Sciatic nerve (tissue), 2 donors: ENCODE measurements at places on chromosomes 5 and 9.

GRCh38 chr9:37392272-37392671 lies 30.2 kb upstream of the GRHPR start:
- no peak for DNase-seq

DNA sequence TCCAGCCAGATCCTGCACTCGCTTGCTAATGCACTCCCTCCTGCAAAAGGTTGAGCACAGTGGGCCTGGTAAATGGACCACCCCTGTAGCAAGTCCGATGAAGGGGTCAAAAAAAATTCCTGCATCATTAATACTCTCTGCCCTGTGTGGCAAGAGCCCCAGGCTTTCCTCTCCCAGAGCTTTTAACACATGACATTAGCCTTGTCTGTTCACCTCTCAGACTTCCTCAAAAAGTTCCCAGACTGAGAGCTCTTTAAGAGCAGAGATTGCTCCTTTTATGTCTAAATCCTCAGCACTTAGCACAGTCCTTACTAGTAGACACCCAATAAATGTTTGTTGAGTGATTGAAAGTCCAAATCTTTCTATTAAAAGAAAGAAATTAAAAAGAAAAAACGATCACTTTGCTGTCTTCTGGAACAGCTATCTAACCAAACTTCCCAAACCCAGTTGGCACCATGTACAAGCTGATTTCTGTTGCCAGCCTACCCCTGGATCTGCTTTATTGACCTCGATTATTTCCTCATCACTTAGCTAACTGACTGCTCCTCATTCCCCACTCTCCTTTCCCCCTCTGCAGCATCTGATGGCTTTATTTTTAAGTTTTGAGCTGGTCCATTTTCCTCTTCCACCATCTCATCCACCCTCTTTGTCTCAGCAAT lies 209.8 kb downstream of the ENC1 start:
- no peak for DNase-seq

GRCh38 chr9:71796100-71796767 lies 27.9 kb upstream of the CEMIP2 start:
- no peak for DNase-seq

- DNase-seq: no peak
These were observed 218.6 kb downstream of the SNX18 start for GRCh38 chr5:54736003-54736797.

- DNase-seq: no peak
These were observed 187.9 kb upstream of the NFIL3 start for GRCh38 chr9:91611582-91611981.

DNA sequence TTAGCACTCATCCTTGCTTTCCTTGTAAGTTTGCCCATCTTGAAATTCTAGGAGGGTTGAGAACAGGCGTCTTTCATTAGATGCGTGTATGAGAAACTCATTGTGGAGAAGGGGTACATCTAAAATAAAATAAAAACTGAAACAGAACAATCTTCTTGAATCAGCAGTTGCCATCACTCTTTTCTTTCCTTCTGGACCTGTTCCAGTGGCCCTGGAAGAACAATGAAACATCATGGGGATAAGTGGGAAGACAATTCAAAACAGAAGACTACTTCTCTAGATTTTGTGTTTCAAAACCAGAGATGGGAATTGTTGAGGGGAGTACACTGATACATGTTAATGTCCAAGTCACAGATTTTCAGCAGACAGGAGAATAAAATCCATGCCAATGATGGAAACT lies 59.9 kb downstream of the SLC1A3 start:
- no peak for DNase-seq

DNA sequence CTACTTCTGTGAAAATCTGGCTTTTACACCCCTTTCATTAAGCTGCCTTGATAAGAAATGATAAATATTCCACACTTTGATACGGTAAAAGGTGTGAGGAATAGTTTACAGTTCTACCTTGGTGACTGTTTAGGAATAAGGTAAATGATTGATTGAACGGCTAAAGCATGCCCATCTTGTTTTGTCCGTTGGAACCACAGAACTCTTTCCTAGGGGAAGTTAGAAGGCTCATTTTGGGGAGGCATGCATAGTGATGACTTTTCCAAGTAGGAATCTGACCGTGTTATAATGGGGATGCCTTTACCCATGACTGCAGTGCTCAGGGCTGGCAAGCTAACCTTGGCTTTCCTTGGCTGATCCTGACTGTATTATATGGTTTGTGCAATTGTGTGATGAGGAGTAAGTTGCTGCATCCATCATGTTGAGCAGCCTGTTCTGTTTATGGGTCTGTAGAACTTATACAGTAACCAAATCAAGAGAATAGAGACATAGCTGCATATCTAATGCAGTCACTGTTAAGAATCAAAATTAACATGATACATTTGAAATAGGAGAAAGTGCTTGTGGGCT lies 24.5 kb downstream of the PCSK5 start:
- DNase-seq: no peak

DNA sequence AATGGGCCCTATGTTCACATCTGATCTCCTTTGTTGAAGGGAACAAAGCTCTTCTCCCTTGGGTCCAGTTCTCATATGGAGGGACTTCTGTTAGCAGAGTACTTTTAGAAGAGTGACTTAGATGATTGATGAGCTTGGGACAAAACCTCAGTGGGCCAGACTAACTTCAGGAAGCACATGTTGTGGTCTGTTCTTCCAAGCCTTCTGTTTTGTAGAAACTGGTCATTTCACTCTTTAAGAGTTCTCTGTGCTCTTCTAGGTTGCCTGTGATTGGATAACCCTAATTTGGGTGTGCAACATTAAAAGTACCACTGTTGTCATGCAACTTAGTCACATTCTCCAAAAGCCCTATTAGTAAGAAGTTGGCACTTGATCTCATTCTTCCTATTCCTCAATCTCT lies 183.5 kb upstream of the ACO1 start:
- no peak for DNase-seq

- no peak for DNase-seq
These were observed 3.7 kb downstream of the MYO10 start for GRCh38 chr5:16932401-16932800.

- no peak for DNase-seq
These were observed 1263.3 kb upstream of the CDH9 start for GRCh38 chr5:28301712-28302111.

DNA sequence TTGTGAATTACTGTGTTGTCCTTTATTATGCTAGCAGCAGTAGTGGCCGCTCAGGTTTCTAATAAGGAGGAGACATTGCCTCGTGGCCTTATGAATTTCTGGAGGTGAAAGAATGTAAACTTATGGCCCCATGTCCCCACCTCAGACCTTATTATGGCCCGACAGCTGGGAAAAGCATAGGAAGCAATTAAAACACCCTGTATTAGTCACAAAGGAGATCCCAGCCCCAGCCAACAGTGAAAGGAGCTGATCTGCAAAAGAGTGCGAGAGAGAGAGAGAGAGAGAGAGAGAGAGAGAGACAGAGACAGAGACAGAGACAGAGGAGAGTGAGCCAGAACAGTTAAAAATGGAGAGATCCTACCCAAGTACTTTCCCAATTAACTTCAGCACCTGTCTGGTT lies 269.3 kb downstream of the DMRT2 start:
- DNase-seq: no peak

GRCh38 chr5:176697267-176697933 lies 50.1 kb downstream of the TSPAN17 start:
- DNase-seq: no peak

GRCh38 chr9:6616951-6617602 lies 28.5 kb downstream of the GLDC start:
- DNase-seq: no peak

DNA sequence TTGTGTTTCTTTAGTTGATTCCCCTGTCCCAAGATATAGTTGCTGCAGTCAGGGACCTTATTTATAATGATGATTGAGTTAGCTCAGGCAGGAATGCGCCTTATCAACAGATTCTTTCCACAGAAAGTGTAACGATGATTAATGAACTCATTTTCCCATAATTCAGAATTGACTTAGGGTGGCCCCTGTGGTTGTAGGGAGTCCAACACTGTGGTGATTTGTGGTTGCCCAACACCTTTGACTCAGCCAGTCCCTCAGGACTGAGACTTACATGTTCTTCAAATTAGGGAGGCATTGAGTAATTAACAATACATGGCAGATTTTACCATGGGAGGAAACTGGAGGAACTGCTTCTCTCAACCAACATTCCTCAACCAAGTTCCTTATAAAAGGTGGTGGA lies 221.9 kb downstream of the GABRG2 start:
- no peak for DNase-seq

GRCh38 chr5:55037890-55038289 lies 13.8 kb downstream of the GZMK start:
- DNase-seq: no peak

DNA sequence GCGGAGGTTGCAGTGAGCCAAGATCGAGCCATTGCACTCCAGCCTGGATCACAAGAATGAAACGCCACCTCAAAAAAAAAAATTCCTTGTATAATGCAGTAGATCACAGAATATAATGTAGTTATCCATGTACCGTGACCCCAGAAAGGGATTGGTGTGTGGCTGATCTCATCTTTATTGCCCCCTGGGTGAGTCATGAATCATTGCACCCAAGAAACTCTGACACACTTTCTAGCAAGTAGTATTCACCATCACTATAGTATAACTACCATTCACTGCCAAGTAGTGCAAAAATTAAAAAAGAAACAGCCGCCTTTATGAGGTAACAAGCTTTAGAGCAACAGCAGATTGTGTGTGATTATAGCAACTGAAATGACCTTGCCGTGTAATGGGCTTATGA lies 23.7 kb upstream of the ANKH start:
- no peak for DNase-seq

DNA sequence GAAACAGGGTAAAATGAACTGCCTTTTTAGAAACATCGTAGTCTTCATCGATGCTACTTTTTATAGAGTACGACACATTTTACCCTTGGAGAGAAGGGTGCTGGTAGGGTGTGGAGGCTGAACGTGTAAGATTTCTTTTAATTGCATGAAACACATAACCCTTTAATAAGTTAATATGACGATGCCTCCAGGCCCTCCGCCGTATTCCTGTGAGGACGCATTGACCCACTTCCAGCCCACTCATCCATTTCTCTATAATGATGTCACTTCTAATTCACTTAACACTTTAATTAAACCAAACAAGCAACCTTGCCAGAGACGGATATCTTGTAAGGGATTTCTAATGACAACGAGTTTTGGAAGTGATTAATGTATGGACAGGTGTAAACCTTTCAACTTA lies 158.7 kb downstream of the IRX2 start:
- DNase-seq: no peak

DNA sequence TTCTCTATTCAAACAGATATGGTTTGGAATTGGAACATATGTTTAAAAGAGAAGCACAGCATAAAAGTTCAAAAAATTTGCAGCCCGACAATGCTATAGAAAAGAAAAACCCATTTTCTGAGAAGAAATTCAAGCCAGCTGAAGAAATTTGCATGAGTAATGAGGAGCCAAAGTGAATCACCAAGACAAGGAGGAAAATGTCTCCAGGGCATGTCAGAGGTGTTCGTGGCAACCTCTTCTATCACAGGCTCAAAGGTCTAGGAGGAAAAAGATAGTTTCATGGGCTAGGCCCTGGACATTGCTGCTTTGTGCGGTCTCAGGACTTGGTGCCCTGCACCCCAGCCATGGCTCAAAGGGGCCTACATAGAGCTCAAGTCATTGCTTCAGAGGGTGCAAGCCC lies 134.8 kb upstream of the ADAMTS16 start:
- DNase-seq: no peak

DNA sequence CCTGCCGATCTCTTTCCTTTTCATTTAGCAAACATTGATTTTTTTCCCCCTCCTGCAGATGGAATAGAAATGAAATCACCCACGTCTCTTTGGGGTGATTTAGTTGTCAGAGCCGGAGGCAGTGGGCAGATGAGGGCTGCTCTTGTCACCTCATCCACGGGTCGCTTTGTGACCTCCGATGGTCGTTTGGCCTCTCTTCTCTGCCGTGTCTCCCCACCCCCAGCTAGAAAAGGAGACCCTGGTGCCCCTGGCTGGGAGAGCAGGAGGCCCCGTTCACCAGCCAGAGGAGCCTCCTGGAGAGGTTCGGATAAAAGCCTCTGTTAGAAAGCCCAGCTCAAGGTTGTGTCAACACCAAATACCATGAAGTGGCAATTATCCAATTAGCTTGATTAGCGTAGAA lies 21.6 kb upstream of the RXRA start:
- peak; percentile 47 for DNase-seq

DNA sequence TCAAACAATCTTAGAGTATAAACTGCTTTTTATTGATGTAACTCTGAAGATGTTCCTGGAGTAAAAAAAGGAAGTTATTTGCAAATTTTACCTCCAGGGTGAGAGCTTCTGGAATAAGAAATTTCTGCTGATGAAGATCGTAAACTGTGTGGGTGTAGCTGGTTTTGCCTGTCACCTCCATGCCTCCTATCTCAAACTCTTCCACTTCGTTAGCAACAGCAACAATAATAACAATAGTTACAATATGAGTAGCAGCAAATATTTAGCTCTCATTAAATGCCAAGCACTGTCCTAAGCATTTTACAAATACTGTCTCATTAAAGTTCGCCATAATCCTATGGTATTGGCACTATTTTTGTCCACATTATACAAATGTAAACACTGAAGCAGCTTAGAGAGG lies 57.9 kb downstream of the GCNT1 start:
- DNase-seq: no peak

GRCh38 chr5:168046163-168046562 lies 245.3 kb upstream of the WWC1 start:
- no peak for DNase-seq

DNA sequence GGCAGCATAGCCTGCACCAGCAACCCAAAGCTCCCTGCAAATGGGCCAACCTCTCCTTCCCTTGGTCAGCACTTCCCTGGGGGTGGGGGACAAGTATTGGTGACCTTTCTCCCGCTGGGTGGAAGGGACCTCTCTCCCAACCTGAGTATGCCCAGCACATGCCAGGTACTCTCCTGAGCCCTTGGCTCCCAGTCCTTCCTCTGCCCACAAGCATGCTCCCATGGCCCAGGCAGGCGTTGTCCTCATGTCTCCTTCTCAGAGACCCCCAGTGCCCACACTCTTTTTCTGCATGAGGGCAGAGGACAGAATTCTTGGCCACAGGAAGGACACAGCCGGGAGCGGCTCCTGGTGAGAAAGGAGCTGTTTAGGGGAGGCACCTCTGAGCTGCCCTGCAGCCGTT lies 60.3 kb downstream of the PHF2 start:
- peak; percentile 38 for DNase-seq

DNA sequence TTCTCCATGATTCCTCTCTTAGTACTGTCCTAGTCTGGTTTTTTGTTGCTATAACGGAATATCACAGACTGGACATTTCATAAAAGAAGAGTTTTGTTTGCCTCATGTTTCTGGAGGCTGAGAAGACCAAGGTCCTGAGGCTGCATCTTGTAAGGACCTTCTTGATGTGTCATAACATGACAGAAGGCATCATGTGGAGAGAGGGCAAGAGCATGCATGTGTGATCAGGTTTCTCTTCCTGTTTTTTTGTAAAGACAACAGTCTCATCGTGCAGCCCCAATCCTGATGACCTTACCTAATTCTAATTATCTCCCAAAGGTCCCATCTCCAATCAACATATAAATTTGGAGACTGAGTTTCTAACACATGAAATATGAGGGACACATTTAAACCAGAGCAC lies 108.4 kb downstream of the MSX2 start:
- no peak for DNase-seq
